GM04504 (cell line): ENCODE measurements at places on chromosomes 1 and 21.
A peak's percentile ranks its signal among the peaks of the same experiment; 100 is the strongest.

DNA sequence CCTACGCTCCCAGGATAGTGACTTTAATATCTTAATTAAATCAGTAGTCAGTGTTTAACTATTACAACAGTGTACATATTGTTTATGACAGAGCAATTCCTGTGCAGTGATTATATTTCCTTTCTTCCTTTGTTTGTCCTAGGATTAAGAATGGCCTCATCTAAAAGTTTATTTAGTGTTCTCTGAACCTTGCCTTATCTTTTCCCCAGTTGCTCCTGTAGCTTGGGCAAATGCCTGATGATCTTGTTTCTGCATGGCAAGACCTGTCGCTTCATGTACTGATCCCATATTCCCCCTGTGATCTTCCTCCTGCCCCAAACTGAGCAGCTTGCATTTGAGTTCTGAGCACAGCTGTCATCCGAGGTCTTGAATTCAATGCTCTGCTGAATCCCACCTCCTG, 69.1 kb upstream of the STUM start:
- DNase-seq = no peak

DNA sequence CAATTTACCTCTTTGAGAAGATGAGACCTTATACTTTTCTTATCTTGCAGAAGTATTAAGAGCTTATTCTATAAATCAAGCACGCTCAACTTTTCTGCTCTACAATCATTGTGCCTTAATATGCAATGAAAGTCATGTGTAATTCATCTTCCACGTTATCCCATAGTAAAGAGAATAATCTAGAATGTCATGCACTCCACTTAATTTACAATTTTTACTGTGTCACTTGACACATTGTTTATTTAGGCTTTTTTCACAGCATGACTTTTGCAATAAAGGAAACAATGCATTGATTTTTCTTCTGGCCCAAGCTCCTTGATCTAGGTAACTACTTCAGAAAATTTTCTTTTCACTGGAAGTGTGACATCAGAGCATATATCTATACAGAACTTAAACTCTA, 290.9 kb downstream of the HHIPL2 start:
- DNase-seq = no peak

DNA sequence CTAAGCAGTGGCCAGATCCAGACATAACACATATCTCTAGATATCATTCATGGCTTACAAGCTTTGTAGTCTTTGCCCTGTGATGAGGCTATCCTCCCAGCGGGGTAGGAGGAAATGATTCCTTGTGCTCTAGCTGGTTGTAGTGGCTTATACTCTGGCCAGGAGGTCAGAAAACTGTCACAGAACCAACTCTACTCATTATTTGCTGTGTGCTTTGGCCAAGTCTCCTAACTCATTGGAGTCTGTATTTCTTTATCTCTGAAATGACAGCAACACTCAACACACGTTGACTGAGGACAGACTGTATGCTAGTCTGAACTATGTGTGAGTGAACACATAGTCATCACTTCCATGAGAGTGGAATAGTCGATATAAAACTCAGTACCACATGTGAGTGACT, 116.7 kb upstream of the F3 start:
- peak; percentile 38 for DNase-seq

- no peak for DNase-seq
Measured at GRCh38 chr1:67166196-67166595, at the start of gene IL23R. Gene IL23R (plus strand): TSS chr1:67166454. CDS start chr1:67168121, 1,667 bp downstream.

DNA sequence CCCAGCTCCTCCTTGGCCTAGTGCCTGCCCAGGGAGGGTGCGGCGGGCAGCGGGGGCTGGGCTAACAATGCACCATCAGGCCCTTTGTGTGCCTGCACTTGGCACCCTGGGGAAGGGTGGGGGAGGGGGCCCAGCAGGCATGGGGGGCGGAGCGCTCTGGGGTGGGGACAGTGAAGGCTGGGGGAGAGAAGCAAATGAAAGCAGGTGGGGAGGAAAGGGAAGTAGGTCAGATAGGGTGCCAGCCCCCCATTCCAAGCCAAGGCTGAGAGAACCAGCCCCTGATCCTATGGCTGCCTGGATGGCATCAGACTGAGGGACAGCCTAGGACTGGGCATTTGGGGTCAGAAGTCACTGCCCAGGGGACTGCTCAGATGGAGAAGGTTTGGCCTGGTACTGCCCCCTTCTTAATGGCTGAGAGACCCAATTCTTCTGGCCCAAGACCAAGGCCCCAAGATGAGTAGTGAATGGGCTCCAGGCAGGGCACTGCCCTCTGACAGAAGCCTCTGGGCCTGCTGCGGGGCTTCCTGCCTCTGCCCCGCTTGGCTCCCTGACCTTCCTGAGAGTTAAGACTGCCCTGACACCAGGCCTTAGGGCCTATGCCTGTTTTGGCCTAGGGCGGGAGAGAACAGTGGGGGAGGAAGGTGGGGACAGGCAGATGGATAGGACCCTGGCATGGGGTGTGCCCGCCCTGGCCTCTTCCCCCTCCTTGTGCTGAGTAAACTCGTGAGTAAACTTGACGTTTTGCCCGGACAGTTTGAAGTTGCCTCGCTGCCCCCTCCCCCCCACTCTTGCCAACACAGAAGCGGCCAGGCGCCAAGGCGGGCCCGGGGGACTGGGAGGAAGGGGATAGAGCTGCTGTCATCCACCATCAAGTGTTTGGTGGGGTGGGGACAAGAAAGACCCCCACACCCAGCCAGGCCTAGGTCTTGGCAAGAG, 2.7 kb downstream of the ZBTB7B start:
- no peak for DNase-seq

- no peak for DNase-seq
Measured at GRCh38 chr1:198161718-198162090, 4.9 kb downstream of the NEK7 start.

GRCh38 chr21:32020564-32020963, 147.7 kb downstream of the HUNK start:
- DNase-seq = no peak

DNA sequence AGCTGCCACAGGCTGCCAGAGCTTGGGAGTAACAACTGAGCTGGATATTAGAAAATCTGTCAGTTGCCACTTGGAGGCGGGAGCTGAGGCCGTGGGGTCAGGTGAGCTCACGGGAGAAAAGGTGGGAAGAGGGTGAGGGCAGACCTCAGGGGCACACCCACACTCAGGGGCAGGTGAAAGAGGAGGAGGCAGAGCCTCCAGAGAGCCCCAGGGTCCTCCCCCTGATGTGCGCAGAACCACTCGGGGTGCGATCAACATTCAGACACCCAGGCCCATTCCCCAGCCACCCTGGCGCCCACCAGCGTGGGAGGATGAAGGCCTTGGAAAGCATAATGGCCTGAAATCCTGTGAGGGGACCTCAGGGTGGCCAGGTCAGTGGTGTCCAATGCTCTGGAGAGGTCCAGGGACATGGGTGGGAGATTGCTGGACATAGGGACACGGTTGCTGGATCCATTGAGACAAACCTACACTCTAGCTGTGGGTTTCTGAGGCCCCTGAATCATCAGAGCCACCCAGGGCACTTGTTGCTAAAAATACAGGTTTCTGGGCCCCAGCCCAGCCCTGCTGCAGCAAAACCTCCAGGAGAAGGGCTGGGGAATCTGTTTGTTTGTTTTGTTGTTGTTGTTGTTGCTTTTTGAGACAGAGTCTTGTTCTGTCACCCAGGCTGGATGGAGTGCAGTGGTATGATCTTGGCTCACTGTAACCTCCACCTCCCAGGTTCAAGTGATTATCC, 49.4 kb upstream of the GPR153 start:
- DNase-seq = no peak

GRCh38 chr1:155548706-155549105, 13.9 kb downstream of the ASH1L start:
- DNase-seq = no peak

DNA sequence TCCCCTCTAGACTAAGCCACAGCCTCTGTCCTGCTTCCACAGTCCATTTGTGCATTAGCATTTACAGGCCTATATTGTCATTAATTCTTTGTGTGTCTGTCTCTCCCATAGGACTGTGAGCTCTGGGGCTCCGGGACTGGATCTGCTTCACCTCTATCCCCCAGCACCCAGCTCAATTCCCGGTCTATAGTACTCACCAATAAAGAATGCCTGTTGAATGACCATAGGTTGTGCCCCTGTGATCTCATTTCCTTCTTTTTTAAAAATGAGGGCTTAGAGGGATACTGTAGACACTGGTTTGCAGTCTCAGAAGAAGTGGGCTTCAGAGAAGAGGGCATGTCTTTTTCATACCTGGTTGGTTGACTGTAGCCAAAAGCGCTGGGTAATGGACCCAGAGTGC, 8.8 kb upstream of the POU3F1 start:
- no peak for DNase-seq

DNA sequence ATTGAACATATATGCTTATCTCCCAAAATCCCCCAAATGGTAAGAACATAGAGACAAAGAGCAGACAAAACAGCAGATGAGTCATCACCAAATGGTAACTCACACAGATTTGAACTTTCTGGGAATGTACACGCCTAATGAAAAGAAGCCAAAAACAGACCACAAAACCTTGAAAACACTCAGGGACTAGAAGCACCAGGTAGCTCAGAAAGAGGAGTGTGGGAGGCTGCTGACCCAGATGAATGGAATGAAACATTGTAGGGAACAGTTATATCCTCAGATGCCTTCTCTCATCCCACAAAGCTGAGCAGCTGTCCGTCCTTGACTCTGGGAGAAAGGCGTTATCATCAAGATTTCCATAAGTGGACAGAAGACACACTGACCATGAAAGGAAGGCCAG, 307.0 kb upstream of the USP25 start:
- no peak for DNase-seq

DNA sequence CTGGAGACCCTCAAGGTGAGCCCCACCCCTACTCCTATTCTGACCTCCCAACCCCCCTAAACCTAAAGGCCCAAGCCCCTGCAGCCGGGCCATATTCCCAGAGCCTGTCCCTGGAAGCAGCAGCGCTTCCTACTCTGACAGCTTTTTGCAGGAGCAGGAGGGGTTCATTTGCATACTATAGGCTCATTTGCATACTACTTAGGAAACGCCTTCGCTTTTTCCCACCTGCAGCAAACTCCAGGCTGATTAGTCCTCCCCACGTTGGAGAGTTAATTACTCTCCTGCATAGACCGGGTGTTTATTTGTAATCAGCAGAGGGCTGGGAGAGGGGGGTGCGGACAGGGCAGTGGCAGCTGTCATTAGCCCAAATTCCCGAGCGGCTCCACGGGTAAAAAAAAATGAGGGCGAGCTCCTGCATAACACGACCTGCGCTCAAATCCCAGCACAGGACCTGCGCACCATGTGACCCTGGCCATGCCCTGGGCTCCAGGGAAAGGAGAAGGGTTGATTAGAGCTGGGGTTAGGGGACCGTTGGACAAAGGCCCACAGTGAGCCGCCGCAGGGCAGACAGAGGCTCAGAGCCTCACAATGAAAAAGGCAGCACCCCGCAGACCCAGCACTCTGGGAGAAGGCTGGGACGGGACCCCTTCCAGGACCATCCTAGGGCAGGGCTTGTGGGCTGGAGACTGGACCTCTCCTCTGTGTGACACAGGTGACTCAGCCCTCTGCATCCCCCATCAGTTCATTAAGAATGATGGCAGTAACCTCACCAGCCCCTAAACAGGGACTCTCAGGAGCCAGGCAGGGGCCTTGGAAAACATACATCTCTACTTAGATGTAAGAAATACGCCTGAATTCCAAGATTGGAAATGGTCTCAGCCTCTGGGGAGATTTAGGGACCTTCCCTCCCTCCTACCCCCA, 9.9 kb upstream of the C1QA start:
- no peak for DNase-seq

DNA sequence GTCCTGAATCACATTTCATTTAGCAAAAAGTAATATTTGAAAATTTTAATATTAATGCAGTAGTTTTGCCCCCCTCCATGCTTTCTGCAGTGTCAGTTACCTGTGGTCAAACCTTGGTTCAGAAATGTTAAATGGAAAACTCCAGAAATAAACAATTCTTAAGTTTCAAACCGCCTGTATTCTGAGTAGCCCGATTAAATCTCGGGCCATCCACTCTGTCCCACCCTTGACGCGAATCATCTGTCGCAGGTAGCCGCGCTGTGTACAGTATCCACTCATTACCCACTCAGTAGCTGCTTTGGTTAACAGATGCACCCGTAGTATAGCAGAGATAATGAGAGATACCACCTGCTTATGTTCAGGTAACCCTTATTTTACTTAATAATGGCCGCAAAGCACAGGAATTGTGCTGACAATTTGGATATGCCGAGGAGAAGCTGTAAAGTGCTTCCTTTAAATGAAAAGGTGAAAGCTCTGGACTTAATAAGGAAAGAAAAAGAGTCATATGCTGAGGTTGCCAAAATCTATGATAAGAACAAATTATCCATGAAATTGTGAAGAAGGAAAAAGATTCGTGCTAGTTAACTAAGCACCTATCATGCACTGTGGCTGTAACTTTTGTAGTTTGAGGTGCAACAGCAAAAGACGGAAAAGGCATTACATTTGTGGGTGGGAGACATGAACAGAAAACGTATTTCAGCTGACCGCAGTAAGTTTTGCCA, 889 bp upstream of the SCYL3 start:
- no peak for DNase-seq

DNA sequence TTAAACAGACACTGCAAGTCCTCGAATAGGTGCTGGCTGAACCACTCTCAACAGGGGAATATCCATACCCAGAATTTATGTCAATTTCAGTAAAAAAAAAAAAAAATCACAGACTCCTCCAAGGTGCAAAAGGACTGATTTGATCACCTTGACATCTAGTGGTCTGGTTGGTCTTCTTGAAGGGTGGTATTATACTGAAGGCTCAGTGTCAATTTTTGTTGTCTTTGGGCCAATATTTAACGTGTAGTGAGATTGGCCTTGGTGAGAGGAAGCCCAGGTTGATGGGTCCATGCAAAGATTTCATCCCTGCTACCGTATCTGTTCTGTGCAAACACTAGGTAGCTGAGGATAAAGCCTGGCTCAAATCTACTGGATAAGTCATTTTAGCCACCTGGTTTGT, 4.0 kb upstream of the GBP5 start:
- DNase-seq = no peak

- DNase-seq = no peak
Measured at GRCh38 chr1:107359472-107360241, 218.8 kb downstream of the NTNG1 start.

GRCh38 chr1:172138634-172139033, 281.9 kb upstream of the C1orf105 start:
- no peak for DNase-seq

DNA sequence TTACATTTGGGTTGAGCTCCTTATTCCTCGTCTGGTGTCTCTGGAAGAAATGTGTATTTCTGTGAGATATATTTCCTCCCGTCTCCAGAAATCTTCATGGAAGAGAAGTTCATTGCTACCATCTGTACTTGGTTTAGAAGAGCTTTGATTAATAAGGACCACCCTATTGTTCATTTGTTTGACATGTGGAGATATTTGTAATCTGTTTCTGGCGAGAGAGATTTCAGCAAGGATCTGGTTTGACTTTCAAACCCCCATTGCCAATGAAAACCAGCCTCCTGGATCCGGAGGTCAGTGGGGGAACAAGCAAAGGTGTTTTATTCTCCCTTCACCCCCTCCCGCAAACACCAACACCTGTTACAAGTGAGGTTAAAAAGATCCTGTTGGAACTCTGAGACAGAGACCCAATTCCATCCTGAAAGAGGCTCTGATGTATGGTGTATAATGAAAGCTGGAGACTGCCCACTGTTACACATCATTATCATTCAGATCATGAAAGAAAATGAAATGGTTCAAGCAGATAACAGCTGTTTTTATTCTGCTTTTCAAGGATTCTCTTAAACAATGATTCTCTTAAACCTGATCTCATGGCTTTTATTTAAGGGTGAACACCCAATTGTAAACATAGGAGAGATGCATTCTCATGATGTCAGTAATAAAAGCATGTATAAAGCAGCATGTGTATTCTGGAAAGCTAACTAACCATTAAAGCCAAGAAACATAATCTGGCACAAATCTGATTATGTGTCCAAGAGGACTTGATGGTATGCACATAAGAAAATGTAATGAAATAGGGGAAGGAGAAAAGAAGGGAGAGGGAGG, 393.5 kb upstream of the ADGRL2 start:
- DNase-seq = no peak
